Activated CD8-positive, alpha-beta T cell treated with anti-CD3 and anti-CD28 coated beads, Interleukin-2, amount 10 ng/mL, durations not matched to agents 7 days and 5 days (primary cell): ENCODE measurements at places on chromosomes 12 and 14. TPM values are rescaled to one million over a fixed set of nuclear protein-coding genes. Genes with fewer than 3 reads are reported as not detected.

Gene POTEG
- total RNA-seq: not detected

Gene NTS
- total RNA-seq: not detected

Gene CD69
- 116 TPM for total RNA-seq

Gene FAM186B
- total RNA-seq: 0.18 TPM

Gene KRT81
- 0.42 TPM for total RNA-seq

Gene KRT83
- total RNA-seq: not detected

Gene LRRC10
- not detected for total RNA-seq

- no peak overlapping the region for H3K4me3 ChIP-seq
- no peaks in the 10 kb centered on the region for H3K36me3 ChIP-seq
- no peak for DNase-seq
These were observed 41.9 kb downstream of the CCNK start for GRCh38 chr14:99522934-99523703.

- H3K27me3 ChIP-seq: no peaks in the 10 kb centered on the region
- H3K4me1 ChIP-seq: no peaks in the 10 kb centered on the region
- no peak overlapping the region for H3K4me3 ChIP-seq
- no peak overlapping the region for H3K27ac ChIP-seq
- DNase-seq: no peak
These were observed 43.5 kb downstream of the CNTN1 start for GRCh38 chr12:40735551-40736230.

DNA sequence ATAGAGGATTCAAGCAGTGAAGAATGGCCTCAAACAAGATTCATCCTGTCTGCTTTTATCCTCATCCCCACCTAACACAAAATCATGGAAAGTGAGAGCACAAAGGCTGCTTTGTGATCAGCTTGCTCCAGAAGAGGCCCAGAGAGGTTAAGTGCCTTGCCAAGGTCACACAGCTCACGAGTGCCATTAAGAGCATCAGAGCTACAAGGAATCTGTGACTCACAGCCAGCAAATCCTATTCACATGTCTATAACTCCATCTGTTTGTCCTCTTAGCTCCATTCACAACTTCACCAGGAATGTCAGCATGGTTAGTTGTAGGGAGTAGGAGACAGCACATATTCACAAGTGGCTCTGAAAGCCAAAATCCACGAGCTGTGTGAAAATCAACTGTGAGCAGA is 79.8 kb downstream of the TTC9 start:
- no peaks in the 10 kb centered on the region for H3K4me1 ChIP-seq
- no peak overlapping the region for H3K4me3 ChIP-seq
- no peaks in the 10 kb centered on the region for H3K36me3 ChIP-seq
- no peak overlapping the region for H3K27ac ChIP-seq

- peaks cover 4% of the 10 kb centered on the region for H3K36me3 ChIP-seq
- H3K27ac ChIP-seq: no peak overlapping the region
- DNase-seq: no peak
- H3K4me3 ChIP-seq: no peak overlapping the region
These were observed 32.4 kb downstream of the PITPNM2 start for GRCh38 chr12:123118497-123118896.

DNA sequence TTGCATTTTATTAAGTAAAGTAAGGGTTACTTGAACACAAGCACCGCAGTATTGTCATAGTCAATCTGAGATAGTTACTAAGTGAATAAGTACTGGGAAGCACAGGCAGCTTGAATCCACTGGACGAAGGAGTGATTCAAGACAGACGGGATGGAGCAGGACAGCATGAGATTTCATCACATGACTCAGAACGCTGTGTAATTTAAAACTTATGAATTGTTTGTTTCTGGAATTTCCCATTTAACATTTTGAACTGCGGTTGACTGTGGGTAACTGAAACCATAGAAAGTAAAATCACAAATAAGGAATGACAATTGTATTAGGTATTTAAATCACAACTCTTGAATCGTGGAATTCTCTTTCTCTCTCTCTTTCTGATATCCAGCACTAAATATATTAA is 1630.4 kb upstream of the SEL1L start:
- no peaks in the 10 kb centered on the region for H3K4me1 ChIP-seq
- H3K4me3 ChIP-seq: no peak overlapping the region
- no peak for DNase-seq
- no peaks in the 10 kb centered on the region for H3K36me3 ChIP-seq
- no peaks in the 10 kb centered on the region for H3K27me3 ChIP-seq

- H3K27me3 ChIP-seq: no peaks in the 10 kb centered on the region
- no peak overlapping the region for H3K27ac ChIP-seq
- H3K4me3 ChIP-seq: no peak overlapping the region
- H3K4me1 ChIP-seq: no peaks in the 10 kb centered on the region
- peaks cover 5% of the 10 kb centered on the region for H3K36me3 ChIP-seq
These were observed 55.6 kb downstream of the NT5DC3 start for GRCh38 chr12:103785243-103786031.

- no peak overlapping the region for H3K27ac ChIP-seq
- DNase-seq: no peak
- no peaks in the 10 kb centered on the region for H3K27me3 ChIP-seq
- peaks cover 54% of the 10 kb centered on the region for H3K36me3 ChIP-seq
- H3K4me1 ChIP-seq: peaks cover 61% of the 10 kb centered on the region
These were observed 3.3 kb downstream of the ENO2 start for GRCh38 chr12:6917491-6918231.

GRCh38 chr14:100103250-100104005 is 38.2 kb downstream of the EVL start:
- H3K4me1 ChIP-seq: peaks cover 96% of the 10 kb centered on the region
- no peaks in the 10 kb centered on the region for H3K27me3 ChIP-seq
- H3K27ac ChIP-seq: peak overlapping the region; percentile 76

DNA sequence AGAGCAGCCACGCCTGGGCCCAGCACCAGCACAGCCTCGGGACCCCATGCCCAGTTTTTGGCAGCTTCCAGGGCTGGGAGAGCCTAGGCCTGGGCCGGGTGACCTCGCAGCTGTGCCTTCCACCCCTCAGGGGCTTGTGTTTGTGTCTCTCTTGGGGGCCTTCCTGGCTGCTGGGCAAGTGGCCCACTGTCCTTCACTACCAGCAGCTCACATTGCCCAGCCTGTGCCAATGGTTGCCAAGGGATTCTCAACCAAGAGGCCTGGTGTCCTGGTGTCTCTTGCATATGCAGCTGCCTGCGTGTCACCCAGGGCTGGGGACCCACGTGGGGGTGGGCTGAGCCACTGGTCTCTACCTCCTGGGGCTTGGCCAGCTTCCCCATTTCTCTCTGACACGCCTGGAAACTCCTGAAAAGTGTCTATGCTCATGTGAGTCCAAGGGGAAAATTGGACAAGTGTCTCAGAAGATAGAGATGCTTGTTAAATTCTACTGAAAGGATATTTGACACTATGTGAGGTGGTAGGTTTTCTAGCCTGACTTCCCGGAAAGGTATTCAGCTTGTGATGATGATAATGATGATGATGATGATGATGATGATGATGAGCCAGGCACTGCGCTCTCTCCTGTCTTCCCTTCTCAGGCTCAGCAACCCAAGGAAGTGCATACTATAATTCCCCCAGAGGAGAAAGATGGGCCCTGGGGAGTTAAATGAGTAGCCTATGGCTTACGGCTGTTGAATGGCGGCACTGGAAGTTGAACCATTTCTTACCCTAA is 48.8 kb upstream of the ESRRB start:
- no peak overlapping the region for H3K27ac ChIP-seq
- H3K27me3 ChIP-seq: peaks cover 35% of the 10 kb centered on the region
- peaks cover 9% of the 10 kb centered on the region for H3K4me1 ChIP-seq
- DNase-seq: no peak
- H3K4me3 ChIP-seq: no peak overlapping the region

DNA sequence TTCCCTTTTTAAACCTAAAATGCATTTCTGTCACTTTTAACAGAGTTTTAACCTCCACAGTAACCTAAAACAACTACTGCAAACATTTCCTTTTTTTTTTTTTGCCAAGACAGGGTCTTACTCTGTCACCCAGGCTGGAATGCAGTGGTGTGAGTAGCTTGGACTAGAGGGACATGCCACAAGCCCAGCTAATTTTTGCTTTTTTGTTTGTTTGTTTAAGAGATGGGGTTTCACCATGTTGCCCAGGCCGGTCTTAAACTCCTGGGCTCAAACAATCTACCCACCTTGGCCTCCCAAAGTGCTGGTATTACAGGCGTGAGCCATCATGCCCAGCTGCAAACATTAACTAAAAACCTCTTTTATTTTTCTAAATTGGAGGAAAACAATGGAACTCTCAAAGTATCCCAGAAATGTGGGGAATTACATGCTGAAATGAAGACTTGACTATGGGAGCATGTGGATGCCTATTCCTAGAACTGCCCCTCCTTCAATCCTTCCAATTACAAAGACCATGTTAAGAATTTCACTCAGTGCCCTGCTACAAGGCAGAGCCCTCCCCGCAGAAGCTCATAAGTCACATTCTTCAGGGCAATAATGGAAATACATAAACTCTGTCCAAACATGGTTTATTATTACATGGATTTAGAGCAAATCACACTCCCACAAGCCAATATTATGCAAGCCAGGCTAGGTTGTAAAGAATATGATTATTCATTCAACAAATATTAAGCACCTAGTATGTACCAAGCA is 66.9 kb downstream of the C12orf56 start:
- no peaks in the 10 kb centered on the region for H3K36me3 ChIP-seq
- no peak for DNase-seq
- no peak overlapping the region for H3K4me3 ChIP-seq

DNA sequence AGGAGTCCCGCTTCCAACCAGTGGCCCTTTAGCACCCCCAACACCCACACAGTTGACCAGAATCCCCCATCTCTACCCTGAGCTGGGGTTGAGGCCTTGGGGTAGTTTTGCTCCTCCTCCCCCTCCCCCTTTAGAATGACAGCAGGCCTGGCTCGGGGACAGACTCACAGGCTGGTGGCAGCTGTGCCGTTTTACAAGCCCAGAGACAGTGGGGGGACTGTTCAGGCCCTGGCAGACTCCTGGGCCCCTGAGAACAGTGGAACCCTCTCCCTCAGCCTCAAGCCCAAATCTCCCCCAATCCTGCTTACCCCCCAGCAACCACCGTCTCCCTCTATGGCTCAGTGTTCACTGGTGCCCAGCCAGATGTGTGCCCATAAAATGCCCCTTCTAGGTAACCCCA is 10.1 kb downstream of the TMEM119 start:
- H3K4me3 ChIP-seq: no peak overlapping the region
- H3K4me1 ChIP-seq: no peaks in the 10 kb centered on the region
- H3K27me3 ChIP-seq: peaks cover 4% of the 10 kb centered on the region
- DNase-seq: no peak
- H3K27ac ChIP-seq: no peak overlapping the region

DNA sequence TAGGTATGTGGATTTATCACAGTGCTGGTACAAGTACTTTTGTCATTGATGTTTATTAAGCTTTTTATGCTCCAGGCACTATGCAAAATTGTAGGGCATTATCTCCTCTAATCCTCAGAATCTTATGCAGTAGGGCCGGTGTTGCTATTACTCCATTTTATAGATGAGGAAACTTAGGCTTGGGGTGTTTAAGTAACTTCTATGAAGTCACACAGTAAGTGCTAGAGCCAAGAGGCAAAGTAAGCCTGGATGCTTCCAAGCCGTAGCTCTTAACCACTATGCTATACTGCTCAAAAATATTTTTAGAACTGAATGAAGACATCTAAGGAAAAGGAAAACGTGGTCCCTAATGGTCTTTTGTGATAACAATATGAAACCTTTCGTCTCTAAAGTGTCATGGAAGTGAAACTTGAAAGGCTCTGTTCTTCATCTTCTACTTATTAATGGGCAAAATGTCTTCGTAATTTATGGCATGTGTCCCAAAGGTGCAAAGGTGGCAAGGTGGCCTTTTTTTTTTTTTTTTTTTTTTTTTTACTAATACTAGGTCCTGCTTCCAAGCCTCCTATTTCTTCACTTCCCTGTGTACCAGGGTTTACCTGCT is 85.2 kb downstream of the ETV6 start:
- no peak for DNase-seq
- no peak overlapping the region for H3K4me3 ChIP-seq
- H3K27me3 ChIP-seq: no peaks in the 10 kb centered on the region
- no peak overlapping the region for H3K27ac ChIP-seq
- H3K36me3 ChIP-seq: peaks cover 9% of the 10 kb centered on the region
- H3K4me1 ChIP-seq: peaks cover 33% of the 10 kb centered on the region
